ENCODE measurements at places on chromosomes 4 and X.

DNA sequence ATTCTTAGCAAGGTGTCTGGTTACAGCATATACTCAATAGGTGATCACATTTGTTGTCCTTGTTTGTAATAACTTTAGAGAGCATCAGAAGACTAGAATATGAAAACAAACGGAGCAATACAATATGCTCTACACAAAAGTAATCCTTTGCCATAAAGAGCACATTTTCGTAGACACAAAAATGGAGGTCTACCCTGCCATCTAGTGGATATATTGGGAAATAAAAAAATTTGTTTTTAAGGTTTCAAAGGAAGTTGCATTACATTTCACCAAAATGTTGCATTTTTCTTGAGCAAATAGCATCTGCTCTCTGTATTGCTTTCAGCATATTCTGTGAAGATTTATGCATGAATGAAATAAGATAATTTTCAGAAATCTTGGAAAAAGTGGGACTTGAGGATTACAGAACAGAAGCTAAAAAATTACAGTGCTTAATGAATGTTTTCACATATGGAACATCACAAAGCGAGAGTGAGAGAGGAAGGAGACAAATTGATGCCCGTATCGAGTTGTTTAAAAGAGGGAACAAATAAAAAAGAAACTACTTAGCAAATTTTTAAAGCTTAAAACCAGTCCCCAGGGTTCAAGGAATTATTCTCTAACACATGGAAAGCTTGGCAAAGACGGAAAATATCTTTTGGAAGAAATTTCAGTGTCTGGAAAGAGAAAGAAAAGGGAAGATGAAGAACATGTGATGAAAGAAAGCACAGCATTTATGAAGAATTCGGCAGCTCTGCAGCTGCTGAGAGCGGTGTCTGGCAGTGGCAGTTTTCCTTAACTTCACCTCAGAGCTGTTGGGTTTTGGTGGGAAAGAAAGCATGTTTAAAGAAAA, 390.1 kb downstream of the ANKRD50 start:
- peak; percentile 12 for DNase-seq

- no peak for DNase-seq
Observed at GRCh38 chr4:3186609-3187008, 62.4 kb upstream of the MSANTD1 start.

DNA sequence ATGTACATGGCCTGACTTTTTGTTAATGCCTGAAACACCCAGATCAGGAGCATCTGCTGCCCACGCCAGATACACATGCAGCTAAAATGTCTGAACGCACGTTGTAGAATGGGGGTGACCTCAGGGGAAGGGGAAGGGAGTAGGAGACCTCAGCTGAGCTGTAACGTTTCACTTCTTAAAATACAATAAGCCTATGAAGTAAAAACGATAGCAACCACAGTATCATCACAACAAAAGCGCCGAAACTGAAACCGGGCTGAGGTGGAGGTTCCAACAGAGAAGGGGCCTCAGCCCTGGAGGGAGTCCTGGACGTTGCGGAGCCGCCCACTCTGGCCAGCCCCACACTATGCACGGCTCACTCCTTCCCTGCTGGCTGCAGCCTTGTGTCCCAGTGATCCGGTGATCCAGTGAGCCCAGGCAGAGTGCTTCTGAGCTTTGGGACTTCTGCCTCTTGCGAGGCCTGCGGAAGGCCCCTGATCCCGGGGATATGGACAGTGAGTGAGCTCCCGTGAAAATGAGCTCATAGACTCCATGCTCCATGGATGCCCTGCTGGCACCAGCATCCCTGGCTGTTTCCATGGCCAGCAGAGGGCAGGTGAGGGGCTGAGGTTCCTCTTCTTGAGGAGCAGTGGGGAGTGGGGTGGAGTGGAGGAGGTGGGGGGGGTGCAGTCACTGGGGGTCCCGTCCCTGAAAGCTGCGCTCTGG, 52.0 kb downstream of the HMX1 start:
- no peak for DNase-seq

- peak; percentile 87 for DNase-seq
Observed at GRCh38 chrX:77785486-77786364, at the start of gene ATRX. TSS of gene ATRX (minus strand) at chrX:77786216. CDS start at chrX:77786001, 215 bp downstream.

DNA sequence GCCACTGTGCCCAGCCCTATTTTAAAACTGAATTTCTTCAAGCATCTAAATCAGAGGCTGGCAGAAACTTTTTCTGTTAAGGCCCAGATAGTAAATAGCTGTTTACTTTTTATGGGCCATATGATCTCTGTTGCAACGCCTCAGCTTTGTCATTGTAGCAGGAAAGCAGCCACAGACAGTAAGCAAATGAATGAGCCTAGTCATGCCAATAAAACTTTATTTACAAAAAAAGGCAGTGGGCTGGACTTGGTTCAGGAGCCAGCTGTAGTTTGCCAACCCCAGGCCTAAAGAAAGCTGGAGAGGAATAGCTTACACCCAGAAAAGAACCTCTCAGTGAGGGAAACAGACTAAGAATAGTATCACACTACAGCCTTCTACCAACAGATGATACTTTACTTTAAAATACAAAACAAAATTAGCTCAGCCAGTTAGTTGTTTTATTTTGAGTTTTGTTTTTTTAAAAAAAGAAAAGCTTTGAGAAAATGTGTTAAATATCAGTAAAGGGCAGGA, 25.5 kb downstream of the CHST7 start:
- no peak for DNase-seq

DNA sequence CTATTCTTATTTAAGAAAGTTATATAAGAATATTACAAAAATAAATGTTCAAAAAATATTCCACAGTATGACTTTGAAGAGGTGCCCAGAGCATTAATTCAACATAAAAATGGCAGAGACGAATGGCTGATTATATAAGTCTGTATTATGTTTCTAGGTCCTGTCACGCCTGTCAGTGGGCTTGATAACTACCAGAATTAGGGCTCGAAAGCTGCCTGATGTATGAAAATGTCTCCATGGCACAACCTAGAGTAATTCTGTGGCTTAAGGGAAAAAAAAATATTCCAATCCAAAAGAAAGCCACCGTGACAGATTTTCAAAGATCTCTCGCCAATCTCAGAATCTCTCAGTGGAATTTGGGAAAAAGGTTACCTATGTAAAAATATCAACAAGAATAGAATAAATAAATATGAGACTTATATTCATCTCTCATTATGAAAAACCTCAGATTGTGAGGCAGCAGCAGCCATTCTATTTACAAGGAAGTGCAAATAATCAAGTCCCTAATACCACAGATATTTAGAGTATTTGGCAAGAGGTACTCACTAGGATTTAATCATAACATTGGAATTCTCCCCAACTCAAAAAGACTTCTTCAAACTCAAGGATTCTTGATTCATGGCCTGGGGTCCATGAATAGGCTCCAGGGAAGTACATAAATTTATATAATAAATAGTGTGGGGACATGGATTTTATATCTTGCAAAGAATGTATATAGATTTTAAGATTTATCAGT, 489.1 kb upstream of the INTU start:
- no peak for DNase-seq

- DNase-seq: no peak
Observed at GRCh38 chr4:93414041-93414550, 414.5 kb upstream of the ATOH1 start.

- DNase-seq: no peak
Observed at GRCh38 chr4:184317234-184317918, 99.7 kb upstream of the ENPP6 start.

DNA sequence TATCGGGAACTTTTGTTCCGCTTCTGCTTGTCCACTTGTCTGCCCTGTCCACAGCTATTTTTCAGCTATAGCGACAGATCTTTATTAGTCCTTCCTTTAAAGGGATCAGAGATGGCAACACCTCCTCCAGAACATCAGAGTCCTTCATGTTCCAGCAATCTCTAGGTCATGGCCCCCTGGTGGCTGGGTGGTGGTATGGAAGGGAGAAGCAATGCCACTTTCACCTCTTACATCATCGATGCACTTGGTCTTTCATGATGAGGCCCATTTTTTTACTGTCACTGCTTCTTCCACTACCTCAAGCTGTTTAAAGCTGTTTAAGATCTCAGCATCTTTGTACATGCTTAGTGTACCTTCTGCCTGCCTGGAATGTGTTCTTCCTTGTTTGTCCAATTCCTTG, 106.7 kb downstream of the ARHGAP6 start:
- DNase-seq: peak; percentile 39

GRCh38 chr4:116585246-116585645, 500.1 kb downstream of the TRAM1L1 start:
- no peak for DNase-seq

- no peak for DNase-seq
Observed at GRCh38 chr4:145679520-145679919, 426 bp upstream of the C4orf51 start.

DNA sequence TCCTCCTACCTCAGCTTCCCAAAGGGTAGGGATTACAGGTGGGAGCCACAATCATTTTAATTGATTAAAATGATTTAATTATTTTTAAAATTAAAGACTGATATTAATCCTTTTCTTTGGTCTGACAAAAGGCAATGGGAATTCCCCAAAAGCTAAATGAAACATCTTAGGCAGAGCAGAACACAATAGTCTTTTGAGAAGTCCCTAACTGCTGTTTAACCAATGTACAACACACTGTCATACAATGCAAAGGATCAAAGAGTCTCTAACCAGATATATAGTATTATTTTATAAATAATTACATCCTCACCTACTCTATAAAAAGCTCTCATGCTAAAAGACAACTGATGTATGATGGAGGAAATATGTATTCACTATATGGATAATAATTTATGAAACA, 47.0 kb downstream of the THAP9 start:
- DNase-seq: no peak

GRCh38 chrX:63526863-63527262, 175.7 kb upstream of the SPIN4 start:
- peak; percentile 10 for DNase-seq

DNA sequence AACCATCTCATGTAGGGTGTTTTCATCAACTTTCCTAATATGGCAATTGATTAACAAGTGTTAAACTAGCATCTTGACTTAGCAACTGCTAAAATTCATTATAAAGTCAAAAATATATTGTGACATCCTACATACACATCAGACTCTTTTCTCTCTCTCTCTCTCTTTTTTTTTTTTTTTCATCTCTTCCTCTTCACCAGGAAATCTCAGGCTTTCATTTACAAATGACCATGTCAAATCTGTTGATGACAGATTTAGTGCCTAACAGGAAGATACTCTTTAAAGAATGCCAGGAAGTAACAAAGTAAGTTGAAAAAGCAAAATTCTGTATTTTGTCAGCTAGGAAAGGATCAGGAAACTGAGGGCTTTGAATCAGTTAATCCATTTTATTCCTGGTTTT, 365.5 kb downstream of the PCDH7 start:
- DNase-seq: no peak

GRCh38 chr4:87679449-87680169, 29.5 kb downstream of the DMP1 start:
- DNase-seq: peak; percentile 19

DNA sequence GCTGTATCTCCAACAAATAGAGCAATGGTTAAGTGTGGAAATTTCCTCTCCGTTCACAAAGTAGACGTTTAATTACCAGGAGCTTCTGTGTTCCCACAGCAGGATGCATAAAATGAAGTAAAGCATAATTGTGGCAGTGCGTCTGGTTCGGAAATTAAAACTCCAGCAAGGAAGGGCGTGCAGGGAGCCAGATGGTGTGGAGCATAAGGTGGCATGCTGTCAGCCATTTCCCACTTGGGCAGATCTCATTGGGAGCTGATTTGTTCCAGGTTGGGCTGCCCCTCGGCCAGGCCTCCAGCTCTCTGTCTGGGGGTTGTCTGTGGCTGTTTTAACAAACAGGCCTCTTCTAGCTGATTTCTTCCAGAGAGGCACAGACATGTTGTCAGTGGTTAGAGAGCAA, 182.1 kb upstream of the CLNK start:
- no peak for DNase-seq

GRCh38 chrX:39336671-39337311, 535.5 kb downstream of the MID1IP1 start:
- peak; percentile 43 for DNase-seq

- DNase-seq: no peak
Observed at GRCh38 chr4:184316821-184317220, 99.1 kb upstream of the ENPP6 start.

- no peak for DNase-seq
Observed at GRCh38 chr4:156969911-156970310, 1.7 kb downstream of the PDGFC start.

GRCh38 chr4:135382280-135382959, 1180.8 kb upstream of the PABPC4L start:
- no peak for DNase-seq

DNA sequence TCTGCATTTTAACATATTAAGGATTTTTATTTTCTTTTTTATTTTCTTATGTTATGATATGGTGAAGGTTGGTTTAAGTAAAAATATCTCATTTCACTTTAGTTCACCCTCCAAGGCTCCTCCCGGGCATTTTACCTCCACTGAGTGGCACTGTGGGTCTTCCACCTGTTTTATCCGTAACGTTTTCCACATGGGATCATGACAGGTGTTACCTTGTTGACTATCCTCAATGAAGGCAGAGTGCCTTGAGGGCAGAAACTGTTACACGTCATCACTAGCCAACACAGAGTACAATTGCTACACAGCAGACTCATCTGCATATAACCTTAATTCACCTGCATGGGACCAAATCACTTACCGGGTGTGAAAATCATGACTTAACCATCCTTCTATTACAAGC, 105.8 kb downstream of the GEMIN8 start:
- no peak for DNase-seq

- no peak for DNase-seq
Observed at GRCh38 chr4:26931966-26932365, 71.3 kb downstream of the STIM2 start.

GRCh38 chr4:65791812-65792308, 121.6 kb upstream of the EPHA5 start:
- no peak for DNase-seq

DNA sequence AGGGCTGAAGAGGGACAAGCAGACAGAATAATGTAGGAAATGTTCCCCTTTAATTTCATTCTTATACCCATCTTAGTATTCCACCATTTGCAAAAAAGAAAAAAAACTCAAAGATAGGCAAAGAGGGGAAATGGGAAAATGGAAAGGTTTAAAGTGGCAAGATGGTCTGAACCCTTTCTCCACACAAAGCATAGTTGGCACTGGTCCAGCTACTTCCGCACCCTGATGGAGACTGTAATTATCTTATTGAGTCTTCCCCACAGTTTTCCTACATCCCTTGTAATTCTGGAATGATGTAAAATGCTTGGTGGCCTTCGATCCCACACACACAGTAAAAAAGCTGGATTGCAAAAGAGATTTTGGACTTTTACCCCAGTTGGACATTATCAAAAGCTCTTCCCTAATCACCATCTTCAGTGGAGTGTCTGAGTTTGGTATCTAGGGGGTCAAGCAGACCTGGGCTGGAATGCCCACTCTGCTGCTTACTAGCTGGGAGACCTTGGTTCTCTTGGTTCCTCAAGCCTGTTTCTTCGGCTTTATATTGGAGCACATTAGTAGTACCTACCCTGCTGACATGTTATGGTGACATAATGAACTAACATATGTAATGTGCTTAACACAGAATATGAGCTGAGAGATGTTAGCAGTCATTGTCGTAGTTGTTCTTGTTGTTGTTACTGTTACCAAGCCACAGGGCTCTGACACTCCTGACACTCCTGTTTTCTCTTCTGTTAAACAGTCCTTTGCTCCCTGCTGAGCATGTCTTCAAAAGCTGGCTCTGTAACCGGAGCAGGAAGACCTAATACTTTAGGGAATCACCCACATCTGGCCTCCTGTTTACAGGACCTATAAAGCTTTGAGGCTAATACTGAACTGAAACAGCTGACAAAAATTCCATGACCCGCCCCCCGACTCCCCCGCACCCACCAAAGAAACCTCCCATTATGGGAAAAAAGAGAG, 4.7 kb downstream of the SRPX2 start:
- DNase-seq: no peak

Measured in CD4-positive, alpha-beta T cell treated with Interleukin-21 for 1 hour (primary cell).